NCI-H1417 treated with DMSO at 0.1 percent for 48 hours (cell line): ENCODE measurements at places on chromosomes 4 and X.

DNA sequence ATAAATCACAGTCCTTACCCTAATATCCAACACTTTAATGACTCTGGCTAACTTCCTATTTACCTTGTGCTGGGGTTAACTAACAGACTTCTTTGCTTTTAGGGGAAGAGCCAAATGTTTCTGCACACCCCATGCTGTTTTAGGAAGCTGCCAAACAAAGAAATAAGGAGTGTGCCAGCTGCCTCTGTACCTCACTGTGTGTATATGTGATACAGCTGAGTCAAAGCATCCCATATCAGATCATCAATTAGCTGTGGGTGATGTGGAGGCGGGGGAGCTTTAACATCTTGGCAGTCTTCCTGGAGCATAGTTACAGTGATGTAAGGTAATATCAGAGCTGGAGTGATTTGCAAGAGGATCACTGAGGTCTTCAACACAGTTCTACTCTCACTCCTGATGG is 95.4 kb downstream of the COL25A1 start:
- DNase-seq = peak; percentile 29

DNA sequence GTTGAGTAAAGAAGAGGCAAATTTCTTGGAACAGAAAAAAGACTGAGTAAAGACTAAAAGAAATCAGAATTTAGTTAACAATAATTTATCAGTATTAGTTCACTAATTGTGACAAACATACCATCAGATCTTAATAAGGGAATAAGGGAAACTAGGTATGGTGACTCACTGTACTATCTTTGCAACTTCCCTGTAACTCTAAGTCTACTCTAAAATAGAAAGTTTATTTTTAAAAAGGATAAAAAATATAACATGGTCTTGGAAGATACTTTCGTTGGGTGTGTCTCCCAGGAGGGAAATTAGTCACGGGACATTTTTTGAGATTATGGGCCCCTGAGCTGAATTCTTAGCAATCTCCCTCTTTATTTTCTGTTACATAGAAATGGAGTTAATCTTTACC is 97.3 kb downstream of the EMCN start:
- DNase-seq = no peak

DNA sequence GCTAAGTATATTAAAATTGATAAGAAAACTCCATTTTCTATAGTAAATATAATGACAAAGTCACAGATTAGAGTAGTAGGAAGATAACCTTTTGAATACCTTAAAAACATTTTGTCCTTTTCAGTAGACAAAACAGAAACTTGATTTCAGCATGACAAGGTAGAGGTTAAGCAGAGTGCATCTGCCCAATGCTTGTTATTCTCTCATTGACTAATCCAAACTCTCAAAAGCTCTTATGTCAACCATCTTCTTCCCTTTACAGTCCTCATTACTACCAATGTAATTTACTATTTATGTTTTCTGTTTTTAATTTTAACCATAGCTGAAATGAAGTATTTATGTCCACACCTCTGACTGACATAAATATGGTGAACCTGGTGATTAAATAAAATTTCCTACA is 11.1 kb downstream of the NIPAL1 start:
- DNase-seq = no peak

DNA sequence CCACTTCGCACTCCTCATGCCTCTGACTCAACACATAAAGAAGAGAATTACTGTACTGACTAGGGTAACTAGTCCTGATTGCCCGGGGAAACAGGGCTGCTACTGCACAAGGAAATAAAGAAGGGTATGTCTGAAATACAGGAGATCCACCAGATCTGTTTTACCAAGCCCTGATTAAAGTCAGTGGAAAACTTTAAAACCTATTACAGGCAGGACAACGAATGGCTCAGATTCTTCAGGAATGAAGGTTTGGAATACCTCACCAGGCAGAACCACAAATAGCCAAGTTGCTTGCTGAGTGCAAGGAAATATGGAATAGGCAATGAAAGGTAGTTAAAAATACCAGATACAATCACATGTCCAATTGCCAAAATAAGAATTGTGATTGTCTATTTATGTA is 17.3 kb downstream of the LAMTOR3 start:
- no peak for DNase-seq

DNA sequence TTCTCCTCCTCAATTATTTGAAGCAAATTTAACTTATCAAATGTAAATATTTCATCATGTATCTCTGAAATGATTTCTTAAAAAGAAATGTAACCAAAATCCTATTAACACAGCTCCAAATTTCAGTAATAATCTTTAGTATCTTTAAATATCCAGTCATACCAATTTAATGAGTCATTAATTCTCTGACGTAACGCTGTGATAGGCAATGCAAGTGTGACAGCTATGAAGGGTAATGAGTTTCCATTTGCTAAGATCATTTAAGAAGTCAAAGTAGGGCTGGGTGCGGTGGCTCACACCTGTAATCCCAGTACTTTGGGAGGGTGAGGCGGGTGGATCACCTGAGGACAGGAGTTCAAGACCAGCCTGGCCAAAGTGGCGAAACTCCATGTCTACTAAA is 15.6 kb downstream of the RPS3A start:
- no peak for DNase-seq

GRCh38 chrX:19750783-19751467 is 136.5 kb downstream of the SH3KBP1 start:
- no peak for DNase-seq

- no peak for DNase-seq
These were observed 103.4 kb downstream of the LUZP4 start for GRCh38 chrX:115392871-115393270.

GRCh38 chr4:177450426-177451107 is 8.3 kb upstream of the AGA start:
- DNase-seq = no peak

- no peak for DNase-seq
These were observed 2.7 kb upstream of the ALAS2 start for GRCh38 chrX:55033429-55033828.

DNA sequence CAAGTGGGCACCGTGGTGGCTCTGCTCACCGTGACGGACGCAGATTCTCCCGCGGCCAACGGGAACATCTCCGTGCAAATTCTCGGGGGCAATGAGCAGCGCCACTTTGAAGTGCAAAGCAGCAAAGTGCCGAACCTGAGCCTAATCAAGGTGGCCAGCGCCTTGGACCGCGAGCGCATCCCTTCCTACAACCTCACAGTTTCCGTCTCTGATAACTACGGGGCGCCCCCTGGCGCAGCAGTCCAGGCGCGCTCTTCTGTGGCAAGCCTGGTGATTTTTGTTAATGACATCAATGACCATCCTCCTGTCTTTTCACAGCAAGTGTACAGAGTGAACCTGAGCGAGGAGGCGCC is 2.7 kb downstream of the FAT4 start:
- DNase-seq = no peak
